ENCODE measurements at places on chromosomes 12 and 14.

DNA sequence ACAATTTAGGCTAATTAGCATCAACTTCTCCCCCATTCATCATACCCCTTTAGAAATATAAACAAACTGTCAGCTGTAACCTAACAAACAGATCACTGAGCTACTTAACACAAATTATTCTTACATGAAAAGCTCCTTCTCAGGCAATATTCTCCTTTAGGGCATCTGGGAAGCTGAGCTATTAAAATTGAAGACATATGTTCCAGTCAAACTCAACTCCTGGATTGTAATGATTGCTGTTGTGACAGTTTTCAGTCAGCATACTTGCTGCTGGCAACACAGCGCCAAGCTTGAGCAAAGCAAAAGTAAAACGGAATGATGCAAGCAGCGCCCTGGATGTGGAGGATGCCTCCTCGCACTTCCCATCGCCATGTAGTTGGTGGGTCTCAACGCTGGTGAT is 82.4 kb downstream of the SLC25A21 start:
- no peak for DNase-seq

GRCh38 chr14:58309086-58309485 is 10.7 kb downstream of the ARID4A start:
- DNase-seq: no peak

DNA sequence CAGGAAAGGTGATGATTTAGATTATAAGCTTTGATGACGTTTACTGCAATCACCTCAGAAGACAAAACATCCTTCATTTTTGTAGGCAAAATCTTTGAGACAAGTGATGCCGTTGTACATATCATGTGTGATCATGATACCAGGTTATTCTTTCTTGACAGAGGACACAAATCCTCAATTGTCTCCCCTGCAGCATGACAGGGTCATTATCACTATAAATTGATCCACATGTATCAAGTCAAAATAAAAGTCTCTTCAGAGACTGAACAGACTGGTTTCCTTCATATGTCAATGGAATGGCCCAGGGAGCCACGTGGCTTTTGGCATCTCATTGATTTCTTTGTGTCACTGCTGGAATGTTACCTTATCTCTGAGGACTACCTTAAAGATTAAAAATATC is 995.7 kb downstream of the FLRT2 start:
- no peak for DNase-seq

DNA sequence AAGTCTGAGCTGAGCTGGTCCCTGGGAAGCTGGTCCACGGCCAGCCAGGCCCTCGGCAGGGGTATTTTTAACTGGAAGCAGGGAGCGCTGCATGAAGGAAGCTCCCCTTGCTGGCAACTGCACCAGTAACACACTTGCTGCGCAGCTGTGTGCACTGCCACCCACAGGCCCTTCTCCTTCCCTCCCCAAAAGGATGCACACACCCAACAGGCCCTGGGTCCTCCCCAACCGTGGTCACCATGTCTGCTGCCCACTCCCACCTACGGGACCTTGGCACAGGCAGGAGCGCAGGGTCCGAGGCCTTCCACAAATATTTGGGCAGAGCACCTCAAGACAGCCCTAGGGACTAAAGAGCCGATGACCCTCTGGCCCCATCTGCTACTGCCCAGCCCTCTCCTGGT is 157.0 kb upstream of the PRMT8 start:
- no peak for DNase-seq

GRCh38 chr12:26009593-26009992 is 51.1 kb downstream of the RASSF8 start:
- DNase-seq: no peak

DNA sequence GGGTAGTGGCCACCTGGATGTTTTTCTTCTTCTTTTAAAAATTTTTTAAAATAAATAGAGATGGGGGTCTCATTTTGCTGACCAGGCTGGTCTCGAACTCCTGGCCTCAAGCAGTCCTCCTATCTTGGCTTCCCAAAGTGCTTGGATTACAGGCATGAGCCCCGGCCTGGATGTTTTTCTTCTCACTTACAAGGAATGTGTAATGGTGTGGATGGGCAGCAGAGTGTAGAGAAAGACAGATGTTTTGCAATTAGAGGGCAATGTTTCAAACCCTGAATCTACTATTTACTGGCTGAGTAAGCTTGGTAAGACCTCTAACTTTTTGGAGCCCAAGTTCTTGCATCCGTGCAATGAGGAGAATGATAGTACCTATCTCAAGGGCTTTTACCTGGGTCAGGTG is 48.1 kb downstream of the ADCK1 start:
- no peak for DNase-seq

DNA sequence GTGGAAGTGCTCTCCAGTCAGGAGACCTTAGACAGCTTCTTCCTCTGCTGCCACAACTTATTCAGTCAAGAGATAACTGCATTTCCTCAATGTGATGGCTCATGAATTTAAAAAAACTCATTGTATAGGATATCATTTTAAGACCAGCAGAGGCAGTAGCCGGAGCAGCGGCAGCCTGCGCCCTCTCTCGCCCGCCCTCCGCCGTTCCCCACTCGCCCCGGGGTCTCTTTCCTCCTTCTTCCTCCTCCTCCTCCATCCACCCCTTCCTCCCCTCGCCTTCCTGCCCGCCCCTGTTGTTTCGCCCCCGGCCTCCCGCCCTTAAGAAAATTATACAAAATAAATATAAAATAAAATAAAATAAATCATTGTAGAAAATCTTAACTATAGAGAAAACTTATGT is 687.6 kb downstream of the FLRT2 start:
- no peak for DNase-seq

DNA sequence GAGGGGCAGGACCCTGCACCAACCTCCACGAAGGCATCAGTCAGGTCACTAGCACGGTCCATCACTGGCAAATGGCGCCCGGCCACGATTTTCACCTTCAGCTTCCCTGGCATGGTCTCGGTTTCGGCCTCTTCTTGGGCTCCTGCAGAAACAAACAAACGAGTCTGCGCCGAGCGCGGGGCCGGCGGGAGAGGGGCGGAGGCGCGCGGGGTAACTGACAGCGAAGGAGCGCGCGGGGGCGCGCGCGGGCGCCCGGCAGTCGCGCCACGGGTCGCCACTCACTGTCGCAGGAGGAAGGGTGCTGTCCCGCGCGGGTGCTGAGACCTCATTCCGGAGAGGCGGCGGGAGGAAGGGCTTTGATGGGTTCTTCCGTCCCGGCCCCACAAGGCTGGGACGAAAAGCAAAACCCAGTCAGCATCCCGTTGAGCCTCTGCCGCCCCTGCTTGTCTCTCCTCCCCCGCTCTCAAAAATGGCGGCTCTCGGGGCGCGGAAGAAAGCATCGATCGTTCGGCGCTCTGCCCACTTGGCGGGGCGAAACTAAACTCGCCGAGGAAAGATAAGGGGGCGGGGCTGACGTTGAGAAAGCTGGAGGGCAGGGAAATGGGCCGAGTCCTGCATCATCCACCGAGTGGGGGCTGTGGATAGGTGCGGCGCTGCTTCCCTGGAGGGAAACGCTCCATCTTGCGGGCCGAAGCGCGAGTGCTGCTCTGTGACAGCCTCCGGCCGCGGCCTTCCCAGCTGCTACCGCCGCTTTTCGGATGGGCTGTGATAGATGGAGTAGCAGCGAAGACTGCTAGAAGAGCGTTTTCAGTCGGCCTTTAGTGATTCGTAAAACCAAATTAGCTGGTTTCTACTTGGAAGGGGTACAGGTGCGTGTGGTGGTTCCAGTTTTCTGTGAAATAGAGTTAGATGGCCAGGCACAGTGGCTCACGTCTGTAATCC is at the start of gene C2CD5:
C2CD5 (minus strand) TSS at position 505 of the 942 bp plus-strand sequence; CDS start at position 113, 392 bp downstream.
- DNase-seq: peak; percentile 87

DNA sequence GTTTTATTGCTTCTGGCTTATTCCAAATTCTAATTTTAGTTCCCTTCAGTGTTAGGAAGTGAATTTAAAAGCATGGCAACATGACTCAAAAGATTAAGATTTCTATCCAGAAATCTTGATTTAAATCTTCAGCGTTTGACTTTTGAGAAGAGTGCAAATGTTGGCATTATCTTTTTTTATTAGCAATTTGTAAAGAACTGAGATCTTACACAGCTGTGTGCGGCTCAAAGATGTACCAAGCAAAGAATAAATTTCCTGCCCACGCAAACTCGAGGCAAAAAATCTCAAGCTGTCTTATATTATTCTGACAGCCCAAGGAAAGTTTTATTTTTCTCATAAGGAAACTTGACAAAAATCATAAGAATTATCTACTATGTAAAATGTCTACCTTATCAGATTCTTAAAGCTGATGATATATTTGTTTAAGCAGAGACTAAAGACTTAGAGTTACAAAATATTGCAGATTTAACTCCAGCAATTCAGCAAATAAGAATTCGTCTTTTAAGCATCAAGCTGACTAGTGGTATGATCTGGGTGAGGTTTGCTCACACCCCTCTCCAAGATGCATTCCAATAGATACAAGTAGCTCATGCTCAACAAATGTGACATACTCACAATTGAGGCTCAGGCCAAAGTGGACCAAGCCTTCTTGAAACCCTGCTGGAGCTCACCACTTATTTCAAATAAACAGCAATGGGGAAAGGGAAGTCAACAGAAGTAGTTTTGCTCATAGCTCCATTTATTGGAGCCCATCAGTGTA is 47.4 kb upstream of the POC1B start:
- DNase-seq: no peak

DNA sequence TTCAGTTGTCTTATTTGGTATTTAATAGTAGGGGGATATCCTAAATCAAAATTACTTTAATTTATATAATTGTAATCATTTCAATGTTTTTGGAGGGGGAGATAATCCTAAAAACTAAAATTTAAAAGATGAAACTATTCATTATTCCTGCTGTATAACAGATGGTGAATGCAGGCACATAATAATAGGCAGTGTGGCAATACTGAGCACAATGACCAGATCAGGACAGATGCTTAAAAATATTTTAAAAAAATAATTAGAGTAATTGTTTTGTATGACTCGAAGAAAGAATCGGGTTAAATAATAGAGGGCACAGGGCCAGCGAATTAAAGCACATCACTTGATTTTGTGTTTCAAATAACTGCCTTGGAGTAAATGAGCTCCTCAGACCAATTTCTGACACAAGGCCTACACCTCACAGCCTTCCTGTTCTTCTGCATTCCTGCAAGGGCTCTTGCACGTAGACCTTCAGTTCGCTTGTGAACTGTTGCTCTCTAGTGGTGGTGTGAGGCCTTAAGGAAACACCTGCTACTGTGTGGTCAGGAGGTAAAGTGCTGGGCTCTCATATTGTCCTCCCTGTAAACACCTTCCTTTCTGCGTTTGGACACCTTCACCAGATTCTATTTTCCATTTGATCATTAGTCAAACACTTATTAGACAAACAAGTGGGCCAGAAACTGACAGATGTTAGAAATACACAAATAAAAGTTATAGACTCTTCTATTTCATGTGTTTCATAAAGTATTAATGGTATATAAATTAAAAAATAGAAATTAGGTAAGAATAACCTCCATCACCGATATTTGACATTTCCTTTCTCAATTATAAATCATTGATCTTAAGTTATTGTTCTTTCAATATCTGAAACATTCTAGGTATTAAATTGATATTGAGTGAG is 29.3 kb upstream of the KLRF1 start:
- DNase-seq: no peak

DNA sequence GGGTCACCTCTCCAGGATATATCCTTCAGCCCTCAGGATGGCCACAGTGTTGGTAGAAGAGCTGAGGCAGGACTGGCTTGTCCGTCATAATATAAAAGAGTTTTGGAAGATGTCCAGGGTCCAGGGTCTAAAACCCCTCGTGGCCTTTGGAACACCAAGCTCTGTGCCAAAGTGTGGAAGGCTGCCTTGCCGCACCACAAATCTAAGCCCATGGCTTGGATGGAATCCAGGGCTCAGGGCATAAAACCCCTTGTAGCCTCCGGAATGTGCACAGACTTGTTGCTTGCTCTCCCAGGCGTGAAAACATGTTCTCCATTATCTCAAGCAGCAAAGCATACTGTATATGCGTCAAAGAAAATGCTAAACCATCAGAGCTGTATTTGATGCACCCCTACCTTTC is 46.7 kb downstream of the TNFAIP2 start:
- no peak for DNase-seq

GRCh38 chr12:58412461-58413060 is 471.2 kb downstream of the ATP23 start:
- DNase-seq: no peak

GRCh38 chr12:93741659-93742109 is 64.5 kb downstream of the CRADD start:
- DNase-seq: no peak

DNA sequence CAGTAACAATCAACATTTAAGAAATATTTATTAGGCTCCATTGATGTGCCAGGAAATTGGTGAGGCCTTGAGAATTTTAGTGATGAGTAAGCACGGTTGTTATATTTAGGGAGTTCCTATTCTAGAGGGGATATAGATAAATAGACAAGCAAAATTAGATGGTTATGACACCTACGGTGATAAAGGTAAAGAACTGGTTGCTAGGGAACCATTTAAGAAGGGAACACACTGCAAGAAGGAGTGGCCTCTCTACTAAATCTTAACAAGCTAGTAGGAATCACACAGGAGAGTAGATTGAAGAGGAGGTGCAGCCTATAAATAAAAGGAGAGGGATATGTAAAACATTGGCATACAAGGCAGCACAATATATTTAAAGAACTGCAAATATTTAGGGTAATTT is 155.2 kb downstream of the LRIG3 start:
- DNase-seq: peak; percentile 67

DNA sequence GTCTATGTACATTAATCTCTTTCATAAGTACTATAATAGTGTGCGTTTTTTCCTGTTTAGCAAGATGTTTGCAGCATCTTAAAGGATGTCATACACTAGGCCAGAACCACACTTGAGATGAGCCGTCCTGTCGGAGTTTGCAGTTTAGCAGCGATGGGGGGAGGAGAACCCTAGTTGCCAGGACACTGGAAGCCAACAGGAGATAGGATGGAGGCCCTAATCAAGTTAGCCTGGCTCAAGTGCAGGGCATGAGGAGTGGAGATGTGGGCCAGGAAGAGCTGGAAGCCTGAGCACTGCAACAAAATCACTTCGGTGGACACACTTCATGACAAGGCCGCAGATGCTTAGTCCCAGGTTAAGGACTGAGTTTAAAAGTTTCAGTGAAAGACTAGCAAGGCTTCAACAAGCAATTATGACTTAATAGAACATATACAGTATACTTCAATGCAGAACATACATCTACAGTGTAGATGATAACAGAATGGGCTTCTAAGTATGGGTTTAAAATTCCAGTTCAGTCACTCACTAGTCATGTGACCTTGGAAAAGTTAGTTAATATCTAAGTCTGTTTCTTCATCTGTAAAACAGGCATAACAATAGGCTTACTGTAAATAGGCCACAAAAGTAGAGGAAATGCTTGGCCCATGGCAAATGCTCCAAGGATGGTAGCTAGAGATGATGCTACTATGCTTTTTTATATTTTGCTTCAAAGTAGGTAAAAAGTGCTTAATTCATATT is 77.1 kb downstream of the PTPN21 start:
- DNase-seq: no peak

GRCh38 chr12:79927772-79928474 is 7.0 kb downstream of the PPP1R12A start:
- no peak for DNase-seq

- no peak for DNase-seq
Observed at GRCh38 chr12:121668750-121669520, 519 bp downstream of the MORN3 start.

GRCh38 chr14:64952598-64953309 is 10.2 kb upstream of the GPX2 start:
- no peak for DNase-seq

GRCh38 chr14:72332046-72332445 is 399.8 kb downstream of the RGS6 start:
- DNase-seq: no peak

GRCh38 chr12:80659512-80660063 is 47.8 kb upstream of the MYF6 start:
- DNase-seq: no peak

GRCh38 chr12:12885096-12885792 is 6.1 kb upstream of the GPRC5A start:
- peak; percentile 56 for DNase-seq

Data from NCI-H187 treated with DMSO at 0.1 percent for 48 hours (cell line).